Omental fat pad (tissue), 4 donors: ENCODE measurements at places on chromosomes 7 and 10. TPM values are rescaled to one million over a fixed set of nuclear protein-coding genes. Genes with fewer than 3 reads are reported as not detected.

Gene LBX1
- total RNA-seq = not detected

Gene CHST3
- total RNA-seq = 28.8 TPM

Gene PAPOLB
- total RNA-seq = 0.44 TPM

Gene IKZF1
- 23.5 TPM for total RNA-seq

Gene TMEM213
- not detected for total RNA-seq

Gene RASA4B
- 5.4 TPM for total RNA-seq

Gene AFAP1L2
- 4.7 TPM for total RNA-seq

DNA sequence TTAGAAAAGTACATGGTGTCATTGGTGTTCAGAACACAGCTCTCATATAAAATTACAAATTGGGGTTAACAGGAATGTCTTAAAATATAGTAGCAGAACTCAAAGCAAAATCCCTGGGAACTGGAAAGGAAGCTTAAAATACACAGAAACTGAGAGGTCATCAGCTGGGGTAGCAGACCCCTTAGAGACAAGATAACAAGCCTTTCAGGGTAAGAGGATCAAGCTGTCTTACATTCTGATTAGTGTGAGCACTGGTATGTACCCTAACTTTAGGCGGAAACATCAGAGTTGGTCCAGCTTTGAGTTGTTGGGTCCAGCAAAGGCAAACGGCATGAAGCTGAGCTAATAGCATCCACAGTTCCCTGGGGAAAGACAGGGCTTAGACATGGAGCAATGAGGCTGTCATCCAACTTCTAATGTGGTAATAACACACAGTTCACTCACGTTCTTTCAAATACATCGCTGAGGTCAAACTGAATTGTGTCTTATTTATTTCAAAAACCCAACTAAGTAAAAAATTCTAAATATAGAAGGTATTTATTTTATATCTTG lies 32.6 kb downstream of the ARHGAP21 start:
- no peak for DNase-seq

- no peak for DNase-seq
Observed at GRCh38 chr10:29615195-29615594, 19.6 kb downstream of the SVIL start.

DNA sequence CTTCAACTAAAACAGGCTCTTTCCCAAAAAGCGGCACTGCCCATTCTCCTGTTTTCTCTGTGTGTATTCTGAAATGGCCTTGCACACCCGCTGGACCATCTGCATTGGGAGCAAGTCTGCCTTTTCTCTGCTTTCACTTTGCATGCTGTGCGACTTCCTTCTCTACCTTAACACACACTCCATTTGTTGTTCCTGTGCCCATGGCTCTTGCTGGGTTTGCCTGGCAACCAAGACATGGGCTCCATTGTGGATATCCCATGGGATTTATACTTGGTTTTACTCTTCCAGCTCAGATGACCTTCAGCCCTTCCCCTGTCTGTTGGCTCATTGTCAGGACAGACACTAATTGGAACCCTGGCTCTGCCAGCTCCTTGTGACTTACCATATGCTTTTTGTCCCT lies 465.3 kb downstream of the REEP3 start:
- no peak for DNase-seq

DNA sequence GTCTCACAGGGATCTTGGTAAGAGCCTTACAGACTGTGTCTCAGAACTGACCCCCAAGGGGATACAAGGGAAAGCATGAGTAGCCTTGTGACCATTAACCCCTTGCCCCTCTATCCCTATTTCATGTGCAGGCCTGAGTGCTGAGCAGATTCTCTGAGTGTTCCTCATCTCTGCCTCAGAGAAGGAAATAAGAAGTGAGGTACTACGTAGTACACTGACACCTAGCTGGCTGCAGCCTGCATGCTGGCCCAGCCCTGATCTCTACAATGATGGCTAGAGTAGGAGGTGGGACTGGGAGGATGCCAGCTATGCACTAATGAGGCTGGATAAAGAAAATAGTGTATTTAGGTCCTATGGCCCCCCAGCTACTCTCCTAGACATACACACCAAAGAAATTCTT lies 174.9 kb upstream of the HPS1 start:
- no peak for DNase-seq

DNA sequence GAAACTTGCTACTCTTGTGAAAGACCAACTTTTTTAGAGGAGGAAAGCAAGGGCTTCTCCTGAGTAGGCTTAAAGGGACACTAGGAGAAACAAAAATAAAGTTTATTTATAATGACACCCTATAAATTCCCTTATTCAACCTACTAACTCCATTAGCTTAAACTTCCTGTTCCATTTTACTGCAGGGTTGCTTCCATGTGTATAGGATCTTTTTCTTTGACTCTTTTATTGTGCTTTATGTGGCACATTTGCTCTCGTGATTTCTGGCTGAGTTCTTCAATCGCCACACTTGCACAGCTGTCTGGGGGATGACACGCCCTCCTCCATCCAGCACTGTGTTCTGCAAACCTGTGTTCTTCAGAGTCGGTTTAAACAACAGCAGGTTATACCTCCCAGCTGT lies 225.7 kb upstream of the NPVF start:
- DNase-seq = no peak

DNA sequence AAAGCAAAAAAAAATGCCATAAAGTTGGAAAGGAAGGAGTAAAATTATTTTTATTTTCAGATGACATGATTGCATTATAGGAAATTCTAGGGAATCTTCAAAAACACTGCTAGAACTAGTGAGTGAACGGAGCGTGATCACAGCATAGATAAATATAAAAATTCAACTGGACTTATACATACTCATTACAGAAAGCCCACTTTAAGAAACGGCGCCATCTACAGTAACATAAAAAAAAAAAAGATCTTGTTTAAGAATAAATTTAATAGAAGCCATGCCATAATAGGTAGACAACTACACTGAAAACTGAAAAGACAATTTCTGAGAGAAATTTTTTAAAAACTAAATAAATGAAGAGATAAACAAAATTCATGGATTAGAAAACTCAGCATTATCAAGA lies 623.1 kb upstream of the MGMT start:
- DNase-seq = no peak

GRCh38 chr10:86317949-86318725 lies 48.5 kb downstream of the GRID1 start:
- no peak for DNase-seq

DNA sequence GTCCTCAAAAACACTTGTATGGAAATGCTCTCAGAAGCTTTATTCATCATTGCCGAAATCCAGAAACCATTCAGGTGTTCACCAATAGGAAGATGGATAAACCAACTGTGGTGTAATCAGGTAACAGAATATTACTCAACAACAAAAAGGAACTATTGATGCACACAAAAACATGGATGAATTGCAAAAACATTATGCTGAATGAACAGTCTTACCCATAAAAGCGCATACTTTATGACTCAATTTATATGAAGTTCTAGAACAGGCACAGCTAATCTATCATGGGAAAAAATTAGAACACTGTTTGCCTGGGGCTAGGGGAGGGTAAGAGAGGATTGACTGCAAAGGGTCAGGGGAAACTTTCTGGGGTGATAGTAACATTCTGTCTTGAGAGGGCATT lies 26.9 kb upstream of the GSAP start:
- no peak for DNase-seq

DNA sequence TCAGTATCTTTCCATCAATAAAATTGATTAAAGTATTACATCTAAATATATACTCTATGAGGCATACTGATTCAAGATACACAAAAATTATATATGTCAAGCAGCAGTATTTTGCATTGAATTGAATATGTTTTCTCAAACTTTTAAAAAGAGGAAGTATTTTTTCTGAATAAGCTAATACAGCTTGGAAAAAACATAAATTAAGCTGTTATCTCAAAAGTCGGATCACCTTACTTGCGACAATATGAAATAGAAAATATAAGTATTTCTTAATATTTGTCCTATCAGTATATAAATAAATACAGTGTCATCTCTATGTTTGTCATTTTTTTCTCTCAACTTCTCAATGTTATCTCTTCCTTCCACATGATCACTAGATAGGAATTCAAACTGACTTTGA lies 139.3 kb downstream of the MBL2 start:
- DNase-seq = no peak

GRCh38 chr7:123621707-123622106 lies 20.1 kb downstream of the ASB15 start:
- no peak for DNase-seq

- no peak for DNase-seq
Observed at GRCh38 chr10:62194924-62195674, 73.5 kb downstream of the RTKN2 start.

- DNase-seq = no peak
Observed at GRCh38 chr10:117804470-117805011, 242.2 kb downstream of the RAB11FIP2 start.

GRCh38 chr10:1121271-1121970 lies 65.2 kb downstream of the WDR37 start:
- no peak for DNase-seq

DNA sequence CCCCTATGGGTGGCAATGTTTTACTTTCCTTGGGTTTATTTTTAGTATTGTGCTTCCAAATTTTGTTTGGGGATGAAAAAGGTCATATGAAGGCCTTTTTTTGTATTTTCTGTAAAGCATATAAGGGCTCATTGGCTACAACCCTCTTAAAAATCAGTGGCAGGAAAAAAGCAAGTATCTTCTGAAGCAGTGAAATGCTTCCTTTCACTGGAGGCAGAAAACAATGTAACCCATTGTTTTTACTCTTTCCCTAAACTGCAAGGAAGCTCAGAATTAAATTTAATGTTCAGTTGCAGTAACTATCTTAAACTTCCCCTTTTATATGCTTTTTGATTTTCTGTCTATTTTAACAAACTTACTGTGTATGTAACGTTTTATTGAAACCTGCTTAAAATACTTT lies 148.7 kb upstream of the LYZL1 start:
- DNase-seq = no peak
